ENCODE measurements at places on chromosomes 7 and 10.
A peak's percentile ranks its signal among the peaks of the same experiment; 100 is the strongest.

GRCh38 chr10:125641398-125641797, 41.6 kb downstream of the TEX36 start:
- DNase-seq = no peak

- DNase-seq = no peak
These were observed 274.3 kb downstream of the SEMA3D start for GRCh38 chr7:84912537-84912936.

DNA sequence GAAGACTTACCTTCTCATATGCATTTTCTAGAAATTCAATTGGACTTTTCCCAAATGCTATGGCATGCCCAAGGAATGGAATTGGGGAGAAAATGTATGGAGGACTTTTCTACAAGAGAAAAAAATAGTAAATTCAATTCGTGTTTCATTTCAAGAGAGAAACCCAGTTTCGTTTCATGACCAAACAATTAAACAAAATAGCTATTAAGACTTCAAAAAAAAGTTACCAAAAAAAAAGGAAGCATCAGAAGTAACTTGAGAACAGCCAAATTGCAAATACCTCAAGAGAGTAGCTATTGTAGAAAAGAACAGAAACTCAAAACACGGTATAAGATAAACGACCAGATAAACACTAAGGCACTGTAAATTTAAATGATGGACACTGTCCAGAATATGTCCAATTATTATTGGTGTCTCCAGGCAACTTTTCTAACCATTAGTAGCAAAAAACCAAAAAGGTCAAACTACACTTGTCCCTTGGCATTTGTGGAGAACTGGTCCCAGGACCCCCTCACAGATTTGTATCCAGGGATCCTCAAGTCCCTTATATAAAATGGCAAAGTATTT, 2.4 kb downstream of the CYP51A1 start:
- no peak for DNase-seq

DNA sequence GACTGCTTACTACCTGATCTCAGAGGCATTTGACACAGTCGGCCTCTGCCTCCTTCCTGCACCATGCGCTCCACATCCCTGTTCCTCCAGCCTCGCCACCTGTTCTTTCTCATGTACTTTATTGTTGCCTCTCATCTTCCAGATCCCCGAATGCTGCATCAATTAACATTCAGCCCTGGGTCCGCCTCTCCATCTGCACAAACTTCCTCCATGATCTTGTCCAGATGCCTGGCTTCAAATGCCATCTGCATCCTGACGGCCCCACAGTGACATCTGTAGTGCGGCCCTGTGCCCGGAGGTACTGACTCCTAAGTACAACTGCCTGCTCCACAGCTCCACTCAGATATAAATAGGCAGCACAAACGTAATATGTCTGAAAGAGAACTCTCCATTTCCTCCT, 51.2 kb upstream of the STK17A start:
- DNase-seq = no peak

- DNase-seq = peak; percentile 73
These were observed 798 bp downstream of the PPIF start for GRCh38 chr10:79347894-79348639.

Data from CD4-positive, alpha-beta T cell treated with Interleukin-15 for 4 hours (primary cell).